GM04503 (cell line): ENCODE measurements at places on chromosomes 3 and 15.

DNA sequence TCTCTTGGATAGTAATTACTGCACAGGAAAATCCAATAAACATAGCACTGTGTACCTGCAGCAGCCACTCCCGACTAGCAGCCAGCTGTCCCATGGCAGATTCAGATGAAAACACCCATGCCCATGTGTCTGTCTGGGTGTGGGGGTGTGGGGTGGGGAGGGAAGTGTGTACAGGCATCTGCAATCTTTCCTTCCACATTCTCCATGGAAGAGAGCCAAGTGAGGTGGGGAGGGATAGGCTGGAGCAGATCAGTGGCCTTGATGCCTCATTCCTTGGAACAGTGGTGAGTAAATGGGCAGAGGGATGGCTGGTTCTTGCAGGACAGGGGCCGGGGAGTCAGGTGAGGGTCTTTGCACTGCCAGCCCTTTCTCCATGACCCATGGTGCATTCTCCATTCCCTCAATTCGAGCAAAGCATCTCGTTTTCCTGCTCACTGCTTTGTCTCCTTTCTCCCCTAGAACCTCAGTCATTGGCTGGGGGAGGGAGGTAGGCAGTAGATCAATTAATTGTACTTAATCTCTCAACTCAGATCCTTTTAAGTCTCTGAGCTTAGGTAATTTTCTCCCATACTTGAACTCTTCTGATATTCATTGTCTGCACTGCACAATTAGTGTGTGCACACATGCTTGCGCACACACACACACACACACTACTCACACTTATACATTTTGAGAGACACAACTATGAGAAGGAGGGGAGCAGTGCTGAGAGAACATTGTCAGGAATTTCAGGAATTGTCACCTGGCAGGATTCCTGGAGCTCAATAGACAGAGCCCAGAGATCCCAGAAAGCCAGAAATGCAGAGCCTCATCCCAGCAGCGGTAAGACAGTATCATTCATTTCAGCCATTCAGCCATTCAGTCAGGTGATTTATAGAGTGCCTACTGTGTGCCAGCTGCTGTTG lies 31.9 kb downstream of the PDIA5 start:
- DNase-seq, result no peak

DNA sequence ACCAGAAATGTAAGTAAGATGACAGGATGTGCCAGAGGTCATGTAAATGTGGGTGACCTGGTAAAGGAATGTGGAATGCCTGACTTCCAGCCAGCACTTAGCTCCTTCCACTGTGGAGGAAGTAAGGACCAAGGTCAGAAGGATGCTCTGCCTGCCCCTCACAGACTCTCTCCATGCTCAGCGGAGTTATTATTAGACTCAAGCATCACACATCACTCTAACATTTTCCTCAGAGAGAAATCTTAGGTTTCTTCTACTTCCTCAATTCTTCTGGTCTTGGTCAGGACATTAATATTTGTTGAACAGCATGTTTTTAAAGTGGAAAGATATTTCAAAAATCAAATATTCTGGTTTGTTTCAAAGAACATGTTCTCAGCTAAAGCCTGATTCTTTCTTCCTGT lies 231.4 kb upstream of the WNT5A start:
- DNase-seq, result no peak

GRCh38 chr15:77482570-77482969 lies 61.9 kb downstream of the HMG20A start:
- DNase-seq, result peak; percentile 60

DNA sequence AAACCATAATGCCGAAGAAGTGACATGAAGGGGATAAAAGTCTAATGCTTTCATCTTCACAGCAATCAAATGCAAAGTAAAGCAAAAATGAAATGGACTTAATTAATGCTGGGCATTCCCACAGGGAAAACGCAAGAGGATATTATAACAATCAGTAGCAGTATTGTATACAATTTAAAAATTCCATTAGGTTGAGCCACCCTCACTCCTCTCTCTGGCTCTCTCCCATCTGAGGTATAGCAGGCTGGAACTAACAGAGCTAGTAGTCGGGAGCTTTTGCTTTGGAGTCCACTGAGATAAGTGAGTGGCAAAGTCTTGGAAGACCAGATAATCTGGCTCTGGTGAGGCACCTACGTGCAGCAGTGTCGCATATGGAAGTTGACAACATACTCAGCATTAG lies 33.9 kb downstream of the DET1 start:
- DNase-seq, result no peak
